ENCODE measurements at places on chromosomes 5 and 9.

GRCh38 chr5:169732841-169733240 is 95.8 kb downstream of the DOCK2 start:
- no peak for DNase-seq

GRCh38 chr5:142576804-142577203 is 109.1 kb downstream of the FGF1 start:
- DNase-seq, result no peak

GRCh38 chr5:125408448-125409233 is 662.2 kb upstream of the ZNF608 start:
- DNase-seq, result no peak

- DNase-seq, result no peak
Measured at GRCh38 chr5:140977003-140977402, 10.7 kb downstream of the PCDHAC2 start.

GRCh38 chr9:34380511-34381315 is 4.0 kb upstream of the MYORG start:
- DNase-seq, result peak; percentile 83

DNA sequence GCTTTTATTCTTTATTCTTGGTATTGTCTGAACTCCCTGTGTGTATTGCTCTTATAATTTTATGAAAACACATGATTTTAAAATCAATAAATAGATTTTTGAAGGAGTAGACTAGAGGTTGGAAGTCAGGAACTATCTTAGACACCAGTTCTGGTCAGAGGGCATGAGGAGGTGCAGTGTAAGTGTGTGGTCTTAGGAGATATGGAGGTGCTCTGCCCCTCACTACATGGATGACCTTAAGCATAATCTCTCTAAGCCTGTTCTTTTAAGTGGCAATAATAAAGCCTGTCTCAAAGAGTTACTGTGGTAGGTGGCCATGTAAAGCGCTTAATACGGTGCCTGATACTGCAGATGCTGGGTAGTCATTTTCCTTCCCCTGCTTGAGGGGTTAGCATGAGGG is 34.0 kb downstream of the RPS23 start:
- no peak for DNase-seq

Data from GM23338 (cell line).